SHP77 (cell line): ENCODE measurements at places on chromosomes 5 and 9.

GRCh38 chr5:112004867-112005622, 248.1 kb upstream of the NREP start:
- no peak for DNase-seq

GRCh38 chr9:4506490-4506889, 16.2 kb downstream of the SLC1A1 start:
- DNase-seq: no peak

- no peak for DNase-seq
These were observed 113.0 kb downstream of the COL23A1 start for GRCh38 chr5:178476972-178477754.

DNA sequence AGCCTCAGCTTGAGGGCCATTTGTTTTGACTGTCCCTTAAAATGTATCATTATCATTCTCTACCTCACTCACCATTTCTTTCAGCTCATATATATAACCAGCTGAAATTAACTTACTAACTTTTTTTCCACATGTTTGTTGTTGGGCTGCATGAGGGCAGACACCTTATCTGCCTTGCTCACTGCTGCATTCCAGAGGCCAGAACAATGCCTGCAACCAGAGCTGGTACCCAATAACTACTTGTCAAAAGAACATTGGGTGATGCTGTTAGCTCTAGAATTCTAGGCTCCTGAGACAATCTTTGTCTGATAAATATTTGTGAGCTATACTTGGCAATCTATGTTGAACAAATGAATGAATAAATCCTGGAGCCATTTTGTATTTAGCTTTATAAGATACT, 68.3 kb downstream of the HTR4 start:
- no peak for DNase-seq

DNA sequence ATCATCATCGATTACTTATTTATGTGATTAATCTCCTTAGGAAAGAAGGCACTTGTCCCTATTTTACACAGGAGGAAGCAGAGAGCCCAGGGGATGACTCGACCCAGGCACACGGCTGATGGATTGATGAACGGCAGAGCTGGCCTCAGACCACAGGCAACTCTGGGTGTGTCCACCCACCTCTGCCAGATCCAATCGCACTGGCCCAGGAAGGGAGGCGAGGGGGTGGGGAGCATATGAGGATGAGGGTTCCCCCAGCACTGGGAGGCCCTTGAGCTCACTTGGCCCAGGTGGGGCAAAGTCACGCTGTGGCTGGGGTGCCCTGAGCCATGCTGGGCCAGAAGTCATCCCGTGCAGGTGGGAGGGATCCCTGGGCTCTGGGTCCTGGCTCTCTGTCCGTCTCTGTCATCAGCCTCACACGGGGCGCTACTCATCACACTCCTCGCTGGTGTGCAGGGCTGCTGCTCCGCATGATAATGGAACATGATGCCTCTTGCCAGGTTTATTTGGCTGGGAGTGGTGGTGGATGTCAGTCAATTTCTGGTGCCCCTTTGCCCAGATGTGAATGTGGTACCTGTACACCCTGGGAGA, 160.1 kb downstream of the GAPVD1 start:
- no peak for DNase-seq

DNA sequence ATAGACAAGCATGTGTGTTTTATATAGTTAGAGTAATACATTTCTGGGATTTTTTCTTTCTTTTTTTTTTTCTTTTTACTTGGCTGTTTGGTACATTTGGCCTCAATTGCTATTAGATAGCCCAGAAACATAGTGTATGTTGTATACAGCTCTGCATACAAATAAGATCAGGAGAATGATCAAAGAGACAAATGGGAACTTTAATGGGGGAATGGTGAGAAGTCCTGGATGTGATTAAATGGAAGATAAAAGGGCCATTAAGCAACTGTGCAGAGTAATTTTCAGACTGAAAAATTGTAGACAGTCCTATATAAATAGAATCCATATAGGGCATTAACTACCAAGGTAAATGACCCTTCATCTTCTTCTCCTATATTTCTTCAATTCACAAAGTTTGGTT, 575.6 kb downstream of the EBF1 start:
- no peak for DNase-seq

DNA sequence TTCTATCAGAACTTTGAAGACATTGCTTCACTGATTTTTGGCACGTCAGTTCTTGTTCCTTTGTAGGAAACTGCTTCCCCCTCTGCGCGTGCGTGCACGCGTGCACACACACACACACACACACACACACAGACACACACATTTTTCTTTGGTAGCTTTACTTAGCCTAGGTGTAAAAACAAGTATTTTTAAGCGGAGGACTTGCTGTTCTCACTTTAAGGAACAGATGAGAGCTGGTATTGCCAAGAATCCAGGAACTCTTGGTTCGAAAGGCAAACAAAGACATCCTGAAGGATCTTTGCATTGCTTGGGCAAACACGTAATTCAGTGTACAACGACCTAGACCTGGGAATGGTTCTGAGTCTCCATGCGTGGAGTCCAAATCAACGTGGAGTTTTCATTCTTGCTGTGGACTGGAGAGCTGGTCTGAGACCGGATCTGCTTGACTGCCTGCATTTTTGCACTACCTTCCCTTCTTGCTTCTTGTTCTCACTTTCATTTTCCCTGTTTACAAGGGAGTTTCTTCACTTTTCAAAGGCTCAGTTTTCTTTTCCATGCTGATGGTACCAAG, 8.2 kb downstream of the TMEM268 start:
- DNase-seq: no peak

- no peak for DNase-seq
These were observed 17.8 kb upstream of the TRAF1 start for GRCh38 chr9:120944434-120944843.

GRCh38 chr5:158354958-158355357, 496.0 kb upstream of the CLINT1 start:
- no peak for DNase-seq

DNA sequence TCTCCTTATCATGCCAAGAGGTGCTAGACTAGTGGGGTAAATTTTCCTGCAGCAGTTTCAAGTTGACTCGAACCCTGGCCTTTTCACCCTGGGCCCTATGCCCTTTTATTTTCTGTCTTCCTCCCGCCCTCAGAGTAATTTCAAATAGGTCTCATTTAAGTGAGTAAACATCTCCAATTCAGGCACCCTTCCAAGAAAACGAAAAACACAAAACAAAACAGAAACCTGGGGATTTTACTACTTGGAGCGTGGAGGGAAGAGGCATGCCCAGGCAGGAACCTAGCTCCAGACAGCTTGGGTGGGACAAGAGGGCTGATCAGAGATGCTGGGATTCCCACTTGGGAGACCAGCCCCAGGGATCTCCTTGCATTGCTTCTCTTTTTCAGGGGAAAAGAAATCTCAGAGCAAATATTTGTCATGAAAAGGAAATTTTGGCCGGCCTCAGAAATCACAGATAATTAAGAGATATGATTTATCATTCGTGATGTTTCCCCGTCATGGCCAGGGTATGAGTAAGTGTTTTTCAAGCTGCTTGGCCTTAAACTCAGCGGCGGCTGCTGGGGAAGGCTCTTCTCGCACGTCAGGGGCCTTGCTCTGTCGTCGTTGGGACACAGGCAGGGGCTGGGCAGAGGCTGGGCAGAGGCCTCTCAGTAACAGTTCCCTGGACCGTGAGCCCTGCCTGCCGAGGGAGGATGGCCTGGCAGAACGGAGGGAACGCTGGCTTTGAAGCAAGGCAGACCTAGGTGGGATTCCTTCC, 248.6 kb upstream of the KLF4 start:
- peak; percentile 10 for DNase-seq

DNA sequence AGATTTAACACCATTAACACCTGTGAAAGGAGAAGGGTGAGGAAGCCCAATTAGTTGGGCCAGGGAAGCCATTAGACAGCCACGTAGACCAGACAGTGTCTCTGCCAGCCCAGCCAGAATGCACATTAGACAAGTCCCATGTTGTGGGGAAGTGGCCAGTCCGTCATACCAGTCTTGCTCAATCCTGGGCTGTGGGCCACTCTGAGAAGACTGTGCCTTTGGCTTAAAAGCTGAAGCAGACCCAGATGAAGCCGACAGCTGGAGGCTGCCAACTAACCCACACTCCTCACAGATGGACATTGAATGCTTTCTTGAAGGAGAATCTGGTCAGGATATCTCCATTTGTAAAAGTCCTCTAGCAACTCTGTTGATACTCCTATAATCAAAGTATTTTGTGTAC, 128.5 kb downstream of the CHSY3 start:
- DNase-seq: no peak

- no peak for DNase-seq
These were observed 94.7 kb upstream of the ERCC6L2 start for GRCh38 chr9:95780751-95781150.

- DNase-seq: no peak
These were observed 460.4 kb upstream of the RORB start for GRCh38 chr9:74036549-74037231.

DNA sequence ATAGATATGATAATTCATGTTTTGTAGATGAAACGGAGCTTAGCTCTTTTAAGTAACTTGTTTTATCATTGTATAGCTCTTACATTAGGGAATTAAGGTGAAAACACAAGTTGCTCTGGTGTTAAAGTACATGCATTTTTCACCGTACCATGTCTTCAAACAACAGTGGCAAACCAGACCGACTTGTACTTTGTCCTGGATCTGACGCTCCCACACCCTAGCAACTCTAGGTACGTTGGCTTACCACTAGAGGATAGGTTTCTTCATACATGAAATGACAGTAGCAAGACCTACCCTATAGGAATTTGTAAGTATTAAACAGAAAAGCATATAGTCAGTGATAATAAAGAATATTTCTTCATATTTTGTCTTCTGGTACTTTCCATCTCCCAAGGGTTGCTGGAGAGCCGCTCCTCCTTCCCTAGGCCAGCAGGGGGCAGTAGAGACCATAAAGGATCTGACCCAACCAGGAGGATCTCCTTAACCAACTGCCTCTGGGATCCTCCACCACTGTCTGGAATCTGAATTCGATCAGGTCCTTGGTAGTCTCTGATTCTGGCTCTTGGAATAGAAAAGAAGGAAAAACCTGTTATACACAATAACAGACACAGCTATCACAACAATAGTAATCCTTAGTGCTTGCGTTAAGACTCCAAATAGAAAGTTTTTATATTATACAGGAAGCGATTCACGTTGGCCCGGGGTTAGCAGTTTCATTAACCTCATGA, 136.7 kb downstream of the CAVIN4 start:
- peak; percentile 51 for DNase-seq

DNA sequence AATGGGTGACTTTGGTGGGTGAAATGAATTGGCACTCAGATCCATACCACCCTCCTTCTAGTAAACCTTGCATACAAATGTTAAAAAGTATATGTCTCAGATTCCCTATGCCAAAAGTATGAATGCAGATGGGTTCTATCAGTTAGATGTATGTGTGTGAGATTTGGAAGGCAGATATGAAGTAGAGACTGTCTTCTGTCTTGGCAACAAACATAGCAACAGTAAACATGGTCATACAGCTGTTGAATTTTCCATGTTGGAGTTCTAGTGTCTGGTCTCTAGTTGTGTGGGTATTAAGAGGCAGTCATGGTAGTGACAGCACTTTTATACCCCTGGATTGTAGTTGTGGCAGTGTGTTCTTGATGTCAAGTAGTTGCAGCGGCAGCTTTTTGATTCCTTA, 125.6 kb upstream of the PITX1 start:
- DNase-seq: no peak

- DNase-seq: no peak
These were observed 6.6 kb downstream of the CLTB start for GRCh38 chr5:176409765-176410164.

DNA sequence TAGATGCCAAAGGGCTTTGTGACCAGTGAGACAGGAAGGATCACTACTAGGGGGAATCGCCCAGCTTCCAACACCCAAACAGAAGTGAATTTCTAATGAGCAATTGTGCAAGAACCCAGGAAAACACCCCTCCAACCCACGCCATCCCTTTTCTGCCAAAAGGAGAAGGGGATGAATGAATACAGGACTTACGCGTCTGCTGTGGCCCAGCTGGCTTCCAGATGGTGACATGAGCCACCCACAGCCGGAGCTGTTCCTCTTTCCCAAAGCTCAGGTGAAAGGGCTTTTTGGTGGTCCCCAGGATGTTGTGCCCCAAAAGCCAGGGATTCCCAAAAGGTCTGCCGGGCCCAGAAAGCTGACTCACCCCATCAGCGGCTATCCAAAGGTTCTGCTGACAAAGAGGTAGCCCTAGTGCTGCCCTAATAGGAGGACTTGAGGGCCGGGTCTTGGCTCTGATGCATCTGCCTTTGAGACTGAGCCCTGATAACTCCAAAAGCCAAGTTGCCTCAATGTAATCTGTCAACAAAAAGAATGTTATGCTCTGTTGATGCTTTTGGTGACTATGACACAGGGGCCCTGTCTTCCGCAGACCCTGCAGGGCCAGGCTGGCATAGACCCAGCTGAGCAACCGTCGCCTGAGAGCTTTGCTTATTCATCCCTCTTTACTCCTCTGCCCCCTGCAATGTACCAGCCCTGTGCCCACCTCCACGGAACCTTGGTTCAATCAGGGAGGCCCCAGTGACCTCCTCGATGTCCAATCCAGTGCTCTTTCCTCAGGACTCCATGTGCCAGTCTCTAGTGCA, 14.5 kb downstream of the GSN start:
- no peak for DNase-seq

DNA sequence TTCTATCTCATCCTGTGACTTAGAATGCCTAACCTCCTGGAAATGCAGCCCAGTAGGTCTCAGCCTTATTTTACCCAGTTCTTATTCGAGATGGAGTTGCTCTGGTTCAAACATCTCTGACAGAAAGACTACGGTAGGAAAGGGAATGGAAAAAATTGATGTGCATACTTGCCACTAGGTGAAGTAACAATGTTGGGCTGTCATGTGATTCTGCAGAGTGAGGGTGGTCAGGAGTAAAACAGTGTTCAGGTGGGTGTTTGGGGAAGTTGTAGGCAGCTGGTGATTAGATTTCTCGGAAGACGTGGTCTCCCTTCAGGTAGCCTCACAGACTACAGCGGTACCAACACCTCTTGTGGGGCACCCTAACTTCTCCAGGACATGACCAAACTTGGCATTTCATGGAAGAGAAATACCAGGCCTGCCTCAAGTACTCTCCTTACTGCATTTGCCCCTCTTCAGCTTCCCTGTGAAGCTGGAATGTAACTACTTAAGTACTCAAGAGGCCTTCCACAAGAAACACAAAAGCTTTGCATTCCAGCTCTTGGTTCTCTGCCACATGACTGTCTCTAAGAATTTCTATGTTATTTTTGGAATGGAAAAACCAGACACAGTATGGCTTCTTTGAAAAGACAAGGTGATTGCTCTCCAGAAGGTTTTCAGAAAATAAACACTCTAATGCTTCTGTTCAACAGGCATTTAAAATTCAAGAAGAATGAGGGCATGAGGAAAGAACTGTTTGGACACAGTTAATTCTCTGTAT, 17.4 kb upstream of the ENTREP1 start:
- no peak for DNase-seq

DNA sequence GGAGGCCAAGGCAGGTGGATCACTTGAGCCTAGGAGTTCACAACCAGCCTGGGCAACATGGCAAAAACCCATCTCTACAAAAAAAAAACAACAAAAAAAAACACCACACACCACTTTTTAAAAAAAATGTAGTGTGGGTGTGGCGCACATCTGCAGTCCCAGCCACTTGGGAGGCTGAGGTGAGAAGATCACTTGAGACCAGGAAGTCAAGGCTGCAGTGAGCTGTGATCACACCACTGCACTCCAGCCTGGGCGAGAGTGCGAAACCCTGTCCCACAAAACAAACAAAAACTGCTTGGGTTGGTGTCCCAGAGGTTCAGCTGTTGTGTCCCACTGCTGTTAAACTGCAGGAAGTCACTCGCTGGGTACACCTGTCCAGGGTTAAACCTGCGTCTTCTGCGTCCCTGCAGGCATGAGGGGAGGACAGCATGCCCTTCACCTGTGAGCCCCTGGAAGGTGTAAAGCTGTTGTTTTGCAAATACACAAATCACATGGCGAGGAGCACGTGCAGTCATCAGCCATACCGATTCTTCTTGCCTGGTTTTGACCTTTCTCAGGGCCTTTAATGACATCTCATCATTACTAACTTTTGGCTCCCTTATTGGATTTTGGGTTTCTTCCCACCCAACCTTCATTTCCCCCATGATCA, 29.3 kb upstream of the CLPTM1L start:
- DNase-seq: no peak
